Vein endothelial cell (primary cell): ENCODE measurements at places on chromosomes 5 and 9. TPM values are rescaled to one million over a fixed set of nuclear protein-coding genes. Genes with fewer than 3 reads are reported as not detected.

TMC1 gene
- total RNA-seq, result 0.33 and 0.67 TPM in 2 replicates

TEK gene
- 89.3 and 139 TPM in 2 replicates for total RNA-seq

SLC25A48 gene
- total RNA-seq, result not detected in 2 replicates

OR13F1 gene
- not detected in 2 replicates for total RNA-seq

CFAP157 gene
- not detected in 2 replicates for total RNA-seq

PCDHB12 gene
- total RNA-seq, result 0.76 and 0.98 TPM in 2 replicates

SLC34A3 gene
- total RNA-seq, result not detected in 2 replicates

TTC39B gene
- total RNA-seq, result 4.3 and 4.9 TPM in 2 replicates

AGXT2 gene
- not detected in 2 replicates for total RNA-seq

RANBP3L gene
- total RNA-seq, result not detected in 2 replicates

ZNF883 gene
- total RNA-seq, result 0.48 and 0.65 TPM in 2 replicates

SPINK7 gene
- total RNA-seq, result not detected in 2 replicates

GFI1B gene
- not detected in 2 replicates for total RNA-seq

SV2C gene
- not detected in 2 replicates for total RNA-seq

WASHC1 gene
- 2.7 and 3.9 TPM in 2 replicates for total RNA-seq

EPB41L4A gene
- total RNA-seq, result 29.1 and 42.1 TPM in 2 replicates

BTNL8 gene
- total RNA-seq, result not detected in 2 replicates

TESK1 gene
- 7.2 and 9.5 TPM in 2 replicates for total RNA-seq

PTGES gene
- total RNA-seq, result 0.10 and 0.33 TPM in 2 replicates
